ENCODE measurements at places on chromosomes 1 and 21.

DNA sequence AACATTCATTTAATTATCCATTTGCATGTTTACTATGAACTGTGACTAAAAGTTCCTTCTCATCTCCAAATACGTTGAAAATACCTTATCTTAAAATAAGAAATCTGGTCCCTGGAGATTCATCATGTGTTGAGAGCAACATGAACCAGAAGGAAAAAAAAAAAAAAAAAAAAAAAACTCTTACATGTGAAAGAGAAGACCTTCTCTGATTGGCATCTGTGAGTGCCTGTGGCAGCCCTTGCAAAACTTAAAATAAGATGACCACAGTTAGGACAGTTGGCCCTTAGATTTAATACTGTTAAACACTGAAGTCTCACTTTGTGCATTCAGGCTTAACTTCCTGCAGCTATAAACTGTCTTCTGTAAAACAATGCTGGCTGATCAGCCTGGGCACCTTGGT, 1395.2 kb upstream of the ADGRL4 start:
- no peak for DNase-seq

DNA sequence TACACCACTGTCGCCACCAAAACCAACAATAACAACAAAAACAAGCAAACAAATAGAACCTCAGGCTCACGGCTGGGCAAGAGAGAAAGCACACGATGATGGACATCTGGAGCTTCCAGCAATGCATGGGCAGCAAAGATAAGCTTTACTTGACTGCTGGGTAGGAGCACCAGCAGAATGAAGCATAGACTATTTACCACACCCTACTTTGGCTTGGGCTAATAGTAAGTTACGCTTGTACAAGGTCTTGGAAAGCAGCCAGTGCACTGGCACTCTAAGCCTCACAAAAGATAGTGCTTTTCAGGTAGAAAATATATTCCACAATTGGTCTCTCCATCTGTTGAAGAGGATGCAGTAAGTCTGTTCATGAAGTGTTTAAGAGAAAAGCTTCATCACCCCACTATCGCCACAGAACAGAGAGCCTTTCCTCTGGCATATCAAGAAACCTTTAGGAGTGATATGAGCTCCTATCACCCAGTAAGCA, 13.6 kb downstream of the ADIPOR1 start:
- no peak for DNase-seq

DNA sequence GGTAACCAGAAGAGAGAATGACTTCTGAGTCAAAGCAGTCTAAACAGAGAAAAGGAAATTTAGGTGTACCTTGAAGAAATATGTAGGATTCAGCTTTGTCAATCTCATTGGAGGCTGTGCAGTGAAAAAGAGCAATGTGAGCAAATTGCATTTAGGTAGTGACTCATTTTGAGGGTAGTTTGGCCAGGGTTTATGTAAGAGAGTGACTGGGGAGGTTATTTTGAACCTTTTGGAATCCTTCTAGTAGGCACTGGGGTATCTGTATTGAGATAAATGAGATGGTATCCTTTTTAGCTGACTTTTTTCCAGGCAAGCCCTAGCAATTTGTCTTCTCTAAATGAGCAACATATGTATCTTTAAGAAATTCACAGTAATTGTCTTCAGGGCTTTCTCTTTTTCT, 95.9 kb downstream of the DISP1 start:
- DNase-seq = no peak

DNA sequence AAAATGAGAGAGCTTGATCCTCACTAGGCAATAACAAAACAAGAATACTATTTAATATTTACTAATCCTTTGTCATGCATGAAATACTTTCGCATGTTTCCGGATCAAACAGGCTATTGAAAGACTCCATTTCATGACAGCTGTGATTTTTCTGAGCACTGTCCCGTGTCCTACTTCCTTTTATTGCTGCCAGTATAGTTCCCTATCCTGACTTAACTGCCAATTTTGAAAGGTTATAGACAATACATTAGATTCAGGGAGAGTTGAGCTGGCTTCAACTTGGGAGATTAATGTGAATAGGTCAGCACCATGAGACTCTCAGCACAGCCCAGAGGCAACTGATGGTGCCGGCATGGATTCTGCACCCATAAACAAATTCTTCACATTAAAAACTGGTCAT, 225.8 kb downstream of the VAV3 start:
- no peak for DNase-seq

GRCh38 chr1:9866836-9867235, 43.1 kb upstream of the CLSTN1 start:
- no peak for DNase-seq

GRCh38 chr21:37711836-37712568, 204.3 kb downstream of the KCNJ6 start:
- DNase-seq = peak; percentile 67

GRCh38 chr1:12001249-12001917, 17.9 kb upstream of the MIIP start:
- no peak for DNase-seq

GRCh38 chr1:58570094-58570493, 7.0 kb downstream of the TACSTD2 start:
- no peak for DNase-seq

- DNase-seq = no peak
These were observed 39.0 kb downstream of the APP start for GRCh38 chr21:26131554-26131953.

GRCh38 chr1:201116091-201116490, 3.9 kb upstream of the CACNA1S start:
- no peak for DNase-seq

DNA sequence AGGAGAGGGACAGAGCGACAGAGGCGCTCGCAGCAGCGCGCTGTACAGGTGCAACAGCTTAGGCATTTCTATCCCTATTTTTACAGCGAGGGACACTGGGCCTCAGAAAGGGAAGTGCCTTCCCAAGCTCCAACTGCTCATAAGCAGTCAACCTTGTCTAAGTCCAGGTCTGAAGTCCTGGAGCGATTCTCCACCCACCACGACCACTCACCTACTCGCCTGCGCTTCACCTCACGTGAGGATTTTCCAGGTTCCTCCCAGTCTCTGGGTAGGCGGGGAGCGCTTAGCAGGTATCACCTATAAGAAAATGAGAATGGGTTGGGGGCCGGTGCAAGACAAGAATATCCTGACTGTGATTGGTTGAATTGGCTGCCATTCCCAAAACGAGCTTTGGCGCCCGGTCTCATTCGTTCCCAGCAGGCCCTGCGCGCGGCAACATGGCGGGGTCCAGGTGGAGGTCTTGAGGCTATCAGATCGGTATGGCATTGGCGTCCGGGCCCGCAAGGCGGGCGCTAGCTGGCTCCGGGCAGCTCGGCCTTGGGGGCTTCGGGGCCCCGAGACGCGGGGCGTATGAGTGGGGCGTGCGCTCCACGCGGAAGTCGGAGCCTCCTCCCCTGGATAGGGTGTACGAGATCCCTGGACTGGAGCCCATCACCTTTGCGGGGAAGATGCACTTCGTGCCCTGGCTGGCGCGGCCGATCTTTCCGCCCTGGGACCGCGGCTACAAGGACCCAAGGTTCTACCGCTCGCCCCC, at the start of the genes CYB5RL and MRPL37:
Gene CYB5RL, minus strand, starts transcription at position 266 of the 754 bp plus-strand sequence. CDS start 4,414 bp downstream, outside the sequence.
Gene MRPL37, plus strand, starts transcription at position 403 of the 754 bp plus-strand sequence. Its CDS starts 77 bp downstream, at position 480.
- DNase-seq = peak; percentile 98

DNA sequence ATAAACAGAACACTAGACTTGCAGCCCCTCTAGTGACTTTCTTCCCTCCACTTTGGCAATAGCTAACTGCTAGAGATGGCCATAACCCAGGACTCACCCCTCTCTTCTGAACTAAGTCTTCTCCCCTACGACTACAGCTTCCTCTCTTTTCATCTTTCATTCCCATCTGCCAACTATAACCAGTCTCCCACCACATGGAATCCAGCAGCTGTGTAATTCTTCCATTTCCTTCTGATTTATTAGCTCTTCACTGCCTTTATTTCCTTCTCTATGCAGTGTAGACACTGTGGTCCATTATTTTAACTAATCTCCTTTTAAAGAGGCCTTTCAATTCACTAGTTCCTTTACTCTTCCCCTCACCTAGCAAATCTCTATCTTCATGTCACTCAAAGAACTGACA, 13.4 kb upstream of the KCNK1 start:
- no peak for DNase-seq

DNA sequence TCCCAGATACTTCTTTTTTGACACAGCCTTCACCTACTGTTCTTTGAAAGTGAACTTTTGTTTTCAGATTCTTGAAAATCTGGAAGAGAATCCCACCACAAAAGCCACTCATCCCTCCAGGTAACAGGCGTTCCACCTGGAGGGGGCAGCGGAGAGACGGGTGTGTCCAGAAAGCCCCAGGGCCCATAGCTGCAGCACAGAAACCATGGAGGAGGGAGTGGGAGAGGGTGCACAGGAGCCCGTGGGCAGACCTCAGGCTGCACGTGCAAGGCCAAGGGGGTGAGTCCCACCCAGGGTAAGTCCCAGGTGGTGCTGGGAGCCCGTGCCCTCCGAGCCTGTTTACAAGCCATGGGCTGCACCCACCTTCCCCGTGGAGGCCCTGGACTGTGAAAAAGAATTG, 86.5 kb downstream of the PSMG1 start:
- DNase-seq = no peak

- no peak for DNase-seq
These were observed 38.0 kb downstream of the NUAK2 start for GRCh38 chr1:205283270-205284147.

DNA sequence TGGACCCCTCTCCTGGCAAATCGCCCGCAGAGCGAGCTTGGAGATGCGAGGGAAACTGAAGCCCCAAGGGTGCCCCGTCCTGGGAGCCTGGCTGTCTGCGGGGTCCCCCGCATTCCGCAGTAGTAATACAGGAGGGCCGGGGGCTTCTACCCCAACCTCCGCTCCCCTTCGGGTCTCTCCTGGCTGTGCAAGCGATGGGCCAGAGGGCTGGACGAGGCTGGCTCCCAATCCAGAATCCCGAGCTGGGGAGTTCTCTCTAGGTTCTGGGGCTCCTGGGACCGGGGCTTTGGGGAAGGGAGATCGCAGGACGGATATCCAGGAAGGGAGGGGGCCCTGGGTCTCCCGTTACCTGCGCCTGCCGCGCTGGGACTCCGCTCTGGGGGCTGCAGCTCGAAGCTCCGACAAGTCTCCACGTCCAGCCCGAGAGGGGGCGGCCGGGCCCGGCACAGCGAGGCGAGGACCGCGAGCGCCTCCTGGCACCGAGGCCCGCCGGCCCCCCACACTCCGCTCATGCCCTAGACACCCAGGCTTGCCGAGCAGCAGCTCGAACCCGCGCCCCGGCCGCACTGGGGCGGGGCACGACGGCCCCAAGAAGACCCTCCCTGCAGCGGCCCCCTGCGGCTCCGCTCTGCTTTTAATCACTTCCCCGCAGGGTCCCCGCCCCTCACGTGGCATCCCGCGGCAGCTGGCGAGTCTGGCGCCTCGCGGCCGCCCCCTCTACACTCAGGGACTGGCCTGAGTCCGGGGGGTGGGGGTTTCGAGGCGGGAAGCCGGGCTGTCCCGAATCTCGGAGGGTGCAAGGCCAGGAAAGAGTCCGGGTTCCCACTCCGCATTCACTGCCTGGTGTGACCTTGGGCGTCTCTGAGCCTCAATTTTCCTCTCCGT, at the start of gene SYT6:
Gene SYT6, minus strand, starts transcription at position 609 of the 885 bp plus-strand sequence. Its CDS starts 97 bp downstream, at position 512.
- DNase-seq = peak; percentile 6

- no peak for DNase-seq
These were observed 316.8 kb downstream of the PTBP2 start for GRCh38 chr1:97038410-97038809.

DNA sequence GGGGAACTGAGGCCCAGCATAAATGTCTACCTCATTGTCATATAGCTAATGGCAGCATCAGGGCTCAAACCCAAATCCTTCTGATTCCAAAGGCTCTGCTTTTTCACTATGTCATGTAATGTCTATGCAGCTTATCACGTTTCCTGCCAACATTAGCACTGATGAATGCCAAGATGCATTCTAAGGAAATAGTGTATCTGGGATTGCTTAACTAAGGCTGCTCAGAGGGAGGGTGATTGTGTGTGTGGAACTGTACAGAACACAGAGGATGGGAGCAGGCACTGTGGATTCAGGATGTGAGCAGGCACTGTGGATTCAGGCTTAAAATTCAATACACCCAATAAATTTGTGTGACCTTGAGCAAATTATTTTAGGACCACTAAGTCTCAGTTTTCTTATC, 456.4 kb upstream of the DEPDC1 start:
- DNase-seq = no peak

DNA sequence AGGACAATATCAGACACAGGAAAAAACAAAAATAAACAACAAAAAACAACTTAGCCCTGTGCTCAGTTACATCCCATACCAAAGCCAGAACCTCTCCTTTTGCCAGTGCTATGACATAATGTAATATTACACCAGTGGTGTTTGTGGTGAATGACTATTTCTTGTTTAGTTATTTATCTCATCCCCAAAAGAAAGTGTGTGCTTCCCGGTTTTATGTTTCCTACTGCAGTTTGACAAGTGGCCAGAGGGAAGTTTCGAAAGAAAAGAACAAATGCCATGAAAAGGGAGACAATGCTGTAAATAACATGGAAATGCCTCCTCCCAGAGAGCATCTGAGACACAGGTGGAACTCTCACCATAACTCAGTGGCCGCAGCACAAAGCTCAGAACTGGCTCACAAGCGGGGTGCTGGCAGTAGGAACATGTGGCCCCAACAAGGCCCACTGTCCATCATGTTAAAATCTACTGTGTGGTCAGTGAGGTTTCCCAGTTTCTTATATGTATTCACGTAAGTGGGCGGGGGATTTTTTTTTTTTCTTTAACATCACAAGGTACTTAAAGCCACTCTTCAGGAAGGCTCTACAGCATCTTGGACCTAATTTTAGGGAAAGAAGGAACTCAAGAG, 158.2 kb downstream of the BARHL2 start:
- DNase-seq = no peak

- peak; percentile 61 for DNase-seq
These were observed 73.5 kb downstream of the BACH1 start for GRCh38 chr21:29372063-29372802.

GRCh38 chr1:7253988-7254587, 468.8 kb downstream of the CAMTA1 start:
- no peak for DNase-seq

DNA sequence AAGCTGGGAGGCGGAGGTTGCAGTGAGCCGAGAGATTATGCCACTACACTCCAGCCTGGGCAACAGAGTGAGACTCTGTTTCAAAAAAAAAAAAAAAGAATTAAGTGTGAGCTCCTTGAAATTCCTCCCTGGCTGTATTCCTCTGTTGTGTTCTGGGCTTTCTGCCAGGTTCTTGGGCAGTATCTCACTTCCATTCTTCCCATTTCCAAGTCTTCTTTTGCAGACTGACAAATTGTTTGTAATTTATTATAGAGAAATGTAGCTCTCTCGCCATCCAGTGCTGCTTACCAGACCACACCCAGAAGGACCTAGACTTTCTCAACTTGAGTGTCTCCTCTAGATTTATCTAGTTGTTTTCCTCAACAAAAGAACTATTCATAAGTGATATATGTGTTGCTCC, 105.0 kb upstream of the ADGRL2 start:
- DNase-seq = no peak

- DNase-seq = no peak
These were observed 53.1 kb upstream of the GPR25 start for GRCh38 chr1:200819726-200820125.

- DNase-seq = no peak
These were observed 61.7 kb upstream of the GJA8 start for GRCh38 chr1:147840909-147841308.

GRCh38 chr1:7586031-7586941, 184.8 kb upstream of the VAMP3 start:
- no peak for DNase-seq

GRCh38 chr21:34583926-34584563, 30.9 kb downstream of the RCAN1 start:
- no peak for DNase-seq
